ENCODE measurements at places on chromosomes 6 and 20. TPM values are rescaled to one million over a fixed set of nuclear protein-coding genes. Genes with fewer than 3 reads are reported as not detected.
A peak's percentile ranks its signal among the peaks of the same experiment; 100 is the strongest.

DNA sequence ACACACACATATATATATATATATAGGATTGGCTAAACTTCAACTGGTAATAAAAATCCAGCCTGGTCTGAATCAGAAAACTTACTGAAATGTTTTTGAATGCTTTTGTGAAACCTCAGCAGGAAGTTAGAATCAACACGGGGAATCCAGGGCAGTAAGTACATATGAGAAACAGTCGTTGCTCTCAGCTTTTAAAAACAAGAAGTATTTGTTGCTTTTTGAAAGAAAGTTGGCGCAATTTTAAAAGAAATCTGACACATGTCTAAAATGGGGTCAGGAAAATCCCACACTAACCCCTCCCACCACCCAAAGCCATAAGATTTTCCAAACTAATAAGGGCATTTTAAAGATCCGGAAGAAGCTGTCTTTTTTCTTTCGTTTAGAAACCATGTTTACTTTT lies 11.5 kb upstream of the CCDC170 start:
- no peak for DNase-seq

GRCh38 chr6:33318426-33319073 lies 1.0 kb upstream of the ZBTB22 start:
- DNase-seq, result no peak

- peak; percentile 36 for DNase-seq
Observed at GRCh38 chr6:40543776-40544175, 43.4 kb downstream of the LRFN2 start.

GRCh38 chr6:123448306-123448884 lies 188.4 kb downstream of the TRDN start:
- DNase-seq, result no peak

Gene BNIP5
- not detected for total RNA-seq

- no peak for DNase-seq
Observed at GRCh38 chr6:431986-432385, 40.4 kb downstream of the IRF4 start.

Gene E2F1
- 0.51 TPM for total RNA-seq

Gene TRIM31
- total RNA-seq, result not detected

- no peak for DNase-seq
Observed at GRCh38 chr6:112010328-112010727, 43.6 kb upstream of the CCN6 start.

- DNase-seq, result no peak
Observed at GRCh38 chr20:64065974-64066343, 3.0 kb downstream of the TCEA2 start.

Gene ADGRF4
- not detected for total RNA-seq

DNA sequence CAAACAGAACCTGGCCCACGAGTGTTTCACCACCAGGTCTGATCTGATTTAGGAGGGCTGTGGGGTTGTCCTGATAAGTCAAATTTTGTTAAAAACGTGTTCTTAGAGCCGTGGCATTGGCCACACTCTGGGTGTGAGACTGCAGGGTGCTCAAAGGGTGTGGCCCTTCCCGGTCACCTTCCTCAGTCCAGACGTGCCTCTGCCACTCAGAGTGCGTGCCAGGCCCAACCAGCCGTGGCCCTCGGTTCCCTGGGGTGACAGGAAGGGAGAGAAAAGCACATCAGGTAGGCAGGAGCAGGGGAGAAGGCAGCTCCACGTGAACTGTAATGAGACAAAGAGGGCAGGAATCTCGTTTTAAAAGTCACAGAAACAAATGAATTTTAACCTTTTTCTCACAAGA lies 115.4 kb downstream of the FAM120B start:
- DNase-seq, result no peak

- DNase-seq, result peak; percentile 51
Observed at GRCh38 chr20:23049201-23050075, at the start of gene THBD. Gene THBD (minus strand): TSS chr20:23049672. CDS start chr20:23049504, 168 bp downstream.

DNA sequence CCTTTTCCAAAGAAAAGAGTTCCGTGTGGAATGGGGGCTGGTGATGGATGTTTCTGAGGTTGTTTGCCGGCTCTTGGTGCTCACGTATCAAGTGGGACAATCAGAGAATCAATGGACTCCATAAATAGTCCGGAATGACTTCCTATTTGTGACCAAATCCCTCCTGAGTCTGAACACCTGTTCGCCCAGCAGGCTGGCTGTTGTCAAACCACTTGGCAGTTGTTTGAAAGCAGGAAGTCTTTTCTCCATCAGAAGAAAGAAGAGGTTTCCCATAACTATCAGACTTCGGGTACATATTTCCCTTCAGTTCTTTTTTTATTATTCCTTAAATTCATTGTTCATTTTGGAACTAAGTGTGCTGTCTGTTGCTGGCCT lies 154.7 kb upstream of the RIN2 start:
- DNase-seq, result no peak

- DNase-seq, result no peak
Observed at GRCh38 chr20:2742431-2742830, 49.9 kb downstream of the EBF4 start.

DNA sequence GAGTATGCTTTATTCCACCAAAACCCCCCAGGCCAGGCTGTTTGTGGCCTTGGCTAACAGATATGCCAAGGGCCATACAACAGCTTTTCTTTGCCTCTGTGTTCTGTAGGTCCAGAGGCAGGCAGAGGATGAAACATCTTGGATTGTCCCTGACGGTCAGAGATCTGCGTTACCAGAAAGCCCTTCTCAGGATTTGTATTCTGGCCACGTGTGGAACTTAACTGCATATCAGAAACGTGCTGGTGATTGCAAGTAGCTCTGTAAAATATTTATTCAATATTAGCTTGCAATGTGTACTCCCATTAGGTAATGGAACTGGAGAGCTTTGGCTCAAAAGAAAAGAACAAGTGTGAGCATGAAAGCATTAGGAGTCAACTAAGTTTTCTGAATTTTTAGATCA lies 275.0 kb downstream of the CBLN4 start:
- no peak for DNase-seq

GRCh38 chr6:35041086-35041861 lies 99.9 kb downstream of the TCP11 start:
- DNase-seq, result no peak

GRCh38 chr6:120935908-120936307 lies 398.4 kb downstream of the TBC1D32 start:
- no peak for DNase-seq

DNA sequence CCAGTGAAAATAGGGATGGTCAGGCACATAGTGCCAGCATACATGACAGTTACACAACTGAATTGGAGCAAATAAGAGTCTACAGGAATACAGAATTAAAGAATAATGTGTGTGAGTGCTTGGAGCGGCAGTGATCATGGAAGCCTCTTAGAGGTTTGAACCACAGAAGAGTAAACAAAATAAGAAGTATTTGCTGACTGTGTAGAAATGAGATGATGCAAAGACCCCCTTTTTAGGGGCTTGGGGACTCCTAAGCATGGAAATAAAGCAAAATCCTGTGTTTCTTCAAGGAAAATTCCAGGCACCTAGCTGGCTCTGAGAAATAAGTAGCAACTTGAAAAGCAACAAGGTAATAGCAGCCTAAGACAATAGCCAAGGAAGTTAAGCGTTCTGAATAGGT lies 6.8 kb downstream of the OR2H2 start:
- DNase-seq, result no peak

DNA sequence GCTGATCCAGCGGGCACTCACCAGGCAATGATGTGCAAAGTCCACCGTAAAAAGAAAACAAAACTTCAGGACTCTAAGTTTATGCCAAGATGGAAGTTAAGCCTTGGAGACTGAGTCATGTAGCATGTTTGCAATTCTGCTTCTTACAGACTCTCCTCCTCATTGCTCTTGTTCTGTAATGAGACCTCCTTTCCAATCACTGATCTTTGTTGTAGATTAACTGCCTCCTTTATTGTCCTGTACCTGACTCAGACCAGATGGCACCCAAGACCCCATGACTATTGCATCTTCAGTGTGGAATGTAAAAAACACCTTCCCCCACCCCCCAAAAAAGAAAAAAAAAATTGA lies 11.2 kb downstream of the NEU1 start:
- DNase-seq, result no peak

GRCh38 chr6:155738602-155739105 lies 283.0 kb upstream of the NOX3 start:
- DNase-seq, result no peak

DNA sequence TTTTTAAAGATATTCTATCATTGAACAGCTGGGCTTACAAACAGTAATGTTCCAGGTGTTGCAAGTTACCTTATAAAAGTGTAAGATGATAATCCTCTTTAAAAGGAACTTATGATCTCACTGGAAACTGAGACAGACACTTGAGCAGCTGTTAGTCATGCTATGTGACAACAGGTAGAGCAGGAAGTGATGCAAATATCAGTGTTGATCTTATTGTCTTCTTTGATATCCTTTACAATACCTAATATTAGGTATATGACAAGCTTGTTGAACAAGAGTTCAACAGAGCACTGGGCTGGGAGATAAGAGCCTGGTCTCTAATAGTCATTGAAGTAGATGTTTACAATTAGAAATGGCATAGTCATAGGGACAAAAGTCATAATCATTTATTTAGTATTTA lies 150.0 kb downstream of the UBE3D start:
- no peak for DNase-seq

GRCh38 chr6:44176762-44177509 lies 18.3 kb downstream of the CAPN11 start:
- DNase-seq, result no peak

GRCh38 chr6:6058054-6058444 lies 51.3 kb upstream of the NRN1 start:
- DNase-seq, result no peak

GRCh38 chr6:56540232-56541029 lies 102.3 kb downstream of the DST start:
- DNase-seq, result no peak

DNA sequence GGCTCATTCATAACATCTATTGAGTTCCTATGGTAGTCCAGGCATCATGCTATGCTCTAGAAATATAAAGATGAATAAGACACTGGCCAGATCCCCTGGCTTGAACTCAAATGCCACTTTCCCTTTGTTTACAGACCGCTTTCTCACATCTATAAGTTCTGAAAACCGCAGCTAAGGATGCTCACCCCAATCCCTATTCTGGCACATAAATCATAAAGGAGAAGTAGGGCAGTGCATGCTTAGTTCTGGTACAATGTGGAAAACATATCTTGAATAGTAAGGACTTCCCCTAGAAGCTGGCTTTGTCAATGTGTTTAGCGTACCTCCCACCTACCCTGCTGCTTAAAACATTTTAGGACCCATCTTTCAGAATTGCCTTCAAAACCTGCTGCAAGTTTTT lies 26.4 kb downstream of the MRS2 start:
- DNase-seq, result no peak

DNA sequence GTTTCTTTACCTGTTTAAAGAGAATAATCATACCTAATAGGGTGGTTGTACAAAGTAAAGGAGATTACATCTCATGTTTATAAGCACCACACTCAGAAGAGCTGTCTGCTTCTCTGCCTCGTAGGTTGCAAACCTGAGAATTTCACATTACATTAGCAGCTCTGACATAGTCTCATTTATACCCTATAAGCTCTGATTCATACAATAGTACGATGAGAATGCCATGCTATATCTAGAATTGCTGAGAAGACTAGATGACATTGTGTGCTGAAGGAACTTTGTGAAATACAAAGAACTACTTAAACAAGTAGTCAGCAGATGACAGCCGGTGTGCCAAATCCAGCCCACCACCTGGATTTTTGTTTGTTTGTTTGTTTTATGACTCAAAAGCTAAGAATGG lies 121.2 kb downstream of the ADAT2 start:
- DNase-seq, result no peak

GRCh38 chr6:50826803-50827202 lies 8.1 kb downstream of the TFAP2B start:
- no peak for DNase-seq

DNA sequence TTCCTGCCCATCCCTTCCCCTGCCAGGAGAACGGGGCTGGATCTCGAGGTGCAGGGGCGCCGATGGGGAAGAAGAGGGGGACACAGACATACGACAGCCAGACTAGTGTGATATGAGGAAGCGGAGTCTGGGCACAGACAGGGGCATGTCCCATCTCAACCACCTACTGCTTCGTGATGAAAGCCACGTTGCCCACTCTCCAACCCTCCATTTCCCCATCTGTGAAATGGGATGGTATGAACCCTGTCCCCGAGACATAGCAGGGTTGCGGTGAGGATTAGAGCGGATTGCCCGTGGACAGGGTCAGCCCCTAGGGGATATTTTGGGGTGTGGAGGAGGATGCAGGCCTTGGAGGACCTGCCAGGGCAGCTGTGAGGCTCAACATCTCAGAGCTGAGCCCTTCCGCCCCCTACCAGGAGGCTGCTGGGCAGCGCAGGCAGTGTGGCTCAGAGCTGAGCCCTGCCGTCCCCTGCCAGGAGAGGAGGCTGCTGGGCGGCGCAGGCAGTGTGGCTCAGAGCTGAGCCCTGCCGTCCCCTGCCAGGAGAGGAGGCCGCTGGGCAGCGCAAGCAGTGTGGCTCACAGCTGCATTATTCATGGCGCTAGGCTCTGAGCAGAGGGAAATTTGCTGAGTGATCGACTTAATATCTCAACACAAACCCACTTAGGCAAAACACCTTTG lies 71.7 kb downstream of the GRM4 start:
- no peak for DNase-seq

- DNase-seq, result no peak
Observed at GRCh38 chr20:59813948-59814839, 119.2 kb downstream of the SYCP2 start.

GRCh38 chr6:126268092-126268491 lies 71.8 kb upstream of the CENPW start:
- peak; percentile 47 for DNase-seq

Gene NOTCH4
- total RNA-seq, result 75.2 TPM

GRCh38 chr6:34617231-34617630 lies 61.1 kb upstream of the SPDEF start:
- no peak for DNase-seq

Gene GMPR
- total RNA-seq, result 1.5 TPM

DNA sequence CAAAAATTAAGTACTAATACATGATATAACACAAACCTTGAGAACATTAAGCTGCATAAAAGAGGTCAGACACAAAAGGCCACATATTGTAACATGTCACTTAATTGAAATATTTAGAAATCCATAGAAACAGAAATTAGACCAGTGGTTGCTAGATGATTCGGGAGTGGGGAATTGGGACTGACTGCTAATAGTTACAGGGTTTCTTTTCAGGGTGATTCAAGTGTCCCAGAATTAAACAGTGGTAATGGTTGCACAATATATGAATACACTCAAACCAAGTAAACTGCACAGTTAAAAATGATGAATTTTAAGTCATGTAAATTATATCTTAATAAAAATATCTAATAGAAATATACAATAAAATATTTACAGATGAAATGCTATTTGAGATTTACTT lies 174.5 kb downstream of the WDR27 start:
- DNase-seq, result no peak

- DNase-seq, result no peak
Observed at GRCh38 chr6:7827142-7827541, 83.4 kb downstream of the TXNDC5 start.

GRCh38 chr6:80454197-80454596 lies 347.7 kb downstream of the BCKDHB start:
- DNase-seq, result no peak

DNA sequence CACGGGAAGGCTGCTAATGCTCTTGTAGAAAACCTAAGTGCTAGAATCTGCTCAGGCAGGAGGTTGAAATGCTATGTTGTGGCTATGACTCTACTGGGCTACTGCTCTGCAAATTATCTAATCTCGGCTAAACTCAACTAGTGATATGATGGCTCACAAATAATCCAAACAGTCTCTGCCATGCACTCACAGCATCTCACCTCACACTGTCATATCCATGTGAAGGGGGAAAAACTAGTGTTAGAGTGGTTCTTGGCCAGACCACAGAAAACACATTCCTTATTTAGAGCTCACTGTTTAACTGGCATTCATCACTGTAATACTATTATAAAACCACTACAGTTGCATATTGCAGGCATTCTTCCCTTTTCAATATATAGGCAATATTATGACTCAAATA lies 81.8 kb upstream of the DST start:
- DNase-seq, result no peak

Measured in uterus (tissue), 4 donors.